ENCODE measurements at places on chromosomes 11 and 22. TPM values are rescaled to one million over a fixed set of nuclear protein-coding genes. Genes with fewer than 3 reads are reported as not detected.
A peak's percentile ranks its signal among the peaks of the same experiment; 100 is the strongest.

Gene RAG2
- not detected for total RNA-seq

Gene QSER1
- 36.1 TPM for total RNA-seq

Gene MFNG
- 3.0 TPM for total RNA-seq

Gene ANO5
- 4.9 TPM for total RNA-seq

Gene TESMIN
- 1.6 TPM for total RNA-seq

Gene BATF2
- total RNA-seq = 20.8 TPM

Gene OR6T1
- not detected for total RNA-seq

Gene BTBD18
- not detected for total RNA-seq

Gene PLAAT2
- not detected for total RNA-seq

Gene OR10A6
- total RNA-seq = not detected

Gene LRFN4
- total RNA-seq = 2.3 TPM

Gene C1QTNF5
- 28.8 TPM for total RNA-seq

Gene APOBEC3H
- total RNA-seq = not detected

Gene POU2AF2
- not detected for total RNA-seq

Gene MUC6
- 101 TPM for total RNA-seq

GRCh38 chr22:40251106-40251505 is 73.4 kb downstream of the TNRC6B start:
- DNase-seq = no peak

DNA sequence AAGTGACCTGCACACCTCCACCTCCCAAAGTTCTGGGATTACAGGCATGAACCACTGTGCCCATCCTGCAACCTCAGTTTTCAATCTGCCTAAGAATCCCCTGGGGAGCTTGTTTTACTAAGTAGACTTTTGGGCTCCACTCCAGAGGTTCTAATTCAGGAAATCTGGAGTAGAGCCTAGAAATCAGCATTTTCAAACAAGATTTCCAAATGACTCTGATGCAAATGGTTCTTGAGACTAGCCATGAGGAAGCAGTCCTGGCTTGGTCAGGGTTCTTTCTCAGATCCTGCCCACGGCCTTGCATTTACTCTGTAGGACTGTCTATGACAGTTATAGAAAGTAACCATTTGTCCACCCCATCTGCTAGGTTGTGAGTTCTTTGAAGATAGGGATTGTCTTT is 1.6 kb upstream of the KCNE3 start:
- no peak for DNase-seq

DNA sequence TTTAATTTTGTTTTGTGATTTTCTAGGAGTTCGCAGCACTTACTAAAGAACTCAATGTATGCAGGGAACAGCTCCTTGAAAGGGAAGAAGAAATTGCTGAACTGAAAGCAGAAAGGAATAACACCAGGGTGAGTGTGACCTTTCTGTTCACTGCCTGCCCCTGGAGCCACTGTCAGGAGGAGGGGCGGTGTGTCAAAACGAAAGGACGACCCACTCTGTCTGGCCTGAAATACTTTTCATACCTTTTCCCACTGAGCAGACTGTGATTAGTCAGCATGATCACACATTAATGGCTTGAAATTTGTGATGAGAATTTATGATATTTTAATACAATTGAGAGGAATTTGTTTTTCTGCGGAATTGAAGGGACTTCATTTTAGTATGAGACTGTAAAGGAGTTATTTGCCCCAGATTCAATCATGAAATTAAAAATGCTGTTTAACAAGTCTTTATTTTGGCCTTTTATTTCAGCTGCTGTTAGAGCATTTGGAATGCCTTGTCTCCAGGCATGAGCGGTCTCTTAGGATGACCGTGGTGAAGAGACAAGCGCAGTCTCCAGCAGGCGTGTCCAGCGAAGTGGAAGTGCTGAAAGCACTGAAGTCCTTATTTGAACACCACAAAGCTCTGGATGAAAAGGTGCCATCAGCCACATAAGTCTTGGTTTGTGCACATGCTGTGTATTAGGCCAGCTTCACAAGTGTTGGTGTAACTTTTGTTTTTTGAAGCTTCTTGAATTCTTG is 54.1 kb downstream of the PPFIA1 start:
- DNase-seq = no peak

DNA sequence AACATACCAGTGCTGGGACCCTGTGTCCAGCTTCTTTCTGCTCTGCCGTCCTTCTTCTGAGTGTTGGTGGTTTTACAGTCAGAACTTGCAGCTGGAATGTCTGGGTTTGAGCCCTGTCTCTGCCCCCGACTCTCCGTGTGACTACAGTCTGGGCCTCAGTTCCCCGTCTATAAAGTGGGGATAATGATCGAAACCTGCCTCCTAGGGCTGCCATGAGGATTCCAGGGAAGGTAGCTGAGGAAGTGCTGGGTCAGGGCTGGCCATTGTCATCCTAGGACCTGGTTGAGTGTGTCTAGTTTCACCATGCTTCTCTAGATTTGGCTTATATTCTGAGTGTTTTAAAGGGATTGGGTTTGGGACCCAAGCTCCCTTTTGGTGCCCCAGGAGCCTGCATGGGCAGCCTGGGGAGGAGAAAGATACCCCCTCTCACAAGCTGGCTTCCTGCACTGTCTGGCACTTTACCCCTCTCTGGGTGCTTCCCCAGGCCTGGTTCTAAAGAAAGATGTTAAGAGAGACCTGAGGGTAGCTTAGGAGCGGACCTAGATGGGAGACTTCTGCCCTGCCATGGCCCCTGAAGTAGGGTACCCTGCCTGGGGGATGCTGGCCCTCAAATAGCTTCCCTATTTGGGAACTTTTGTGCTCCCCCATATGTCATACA is 49.9 kb downstream of the TSPAN18 start:
- DNase-seq = no peak

GRCh38 chr22:50699001-50699755 is 26.6 kb downstream of the SHANK3 start:
- DNase-seq = peak; percentile 5

GRCh38 chr11:26792941-26793340 is 71.1 kb upstream of the SLC5A12 start:
- no peak for DNase-seq

DNA sequence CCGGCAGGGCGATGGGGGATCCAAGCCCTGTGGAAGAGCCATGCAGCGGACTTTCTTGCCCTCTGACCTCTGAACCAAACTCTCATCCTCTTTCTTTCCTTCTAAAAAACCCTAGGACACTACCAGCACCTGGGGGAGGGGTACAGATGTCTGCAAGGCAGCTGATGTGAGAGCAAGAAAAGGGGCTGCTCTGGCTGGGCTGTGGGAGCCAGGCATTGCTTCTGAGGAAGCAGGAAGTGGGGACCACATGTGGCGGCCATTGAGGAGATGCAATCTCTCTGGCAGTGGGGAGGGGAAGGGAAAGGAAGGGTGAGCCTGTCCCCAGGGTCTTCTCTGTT is 36.0 kb downstream of the FAM83F start:
- DNase-seq = no peak

- DNase-seq = peak; percentile 27
Measured at GRCh38 chr11:134275534-134276395, at the start of gene GLB1L3. Gene GLB1L3, plus strand, starts transcription at chr11:134276379. Its CDS starts 362 bp downstream, at chr11:134276741.

DNA sequence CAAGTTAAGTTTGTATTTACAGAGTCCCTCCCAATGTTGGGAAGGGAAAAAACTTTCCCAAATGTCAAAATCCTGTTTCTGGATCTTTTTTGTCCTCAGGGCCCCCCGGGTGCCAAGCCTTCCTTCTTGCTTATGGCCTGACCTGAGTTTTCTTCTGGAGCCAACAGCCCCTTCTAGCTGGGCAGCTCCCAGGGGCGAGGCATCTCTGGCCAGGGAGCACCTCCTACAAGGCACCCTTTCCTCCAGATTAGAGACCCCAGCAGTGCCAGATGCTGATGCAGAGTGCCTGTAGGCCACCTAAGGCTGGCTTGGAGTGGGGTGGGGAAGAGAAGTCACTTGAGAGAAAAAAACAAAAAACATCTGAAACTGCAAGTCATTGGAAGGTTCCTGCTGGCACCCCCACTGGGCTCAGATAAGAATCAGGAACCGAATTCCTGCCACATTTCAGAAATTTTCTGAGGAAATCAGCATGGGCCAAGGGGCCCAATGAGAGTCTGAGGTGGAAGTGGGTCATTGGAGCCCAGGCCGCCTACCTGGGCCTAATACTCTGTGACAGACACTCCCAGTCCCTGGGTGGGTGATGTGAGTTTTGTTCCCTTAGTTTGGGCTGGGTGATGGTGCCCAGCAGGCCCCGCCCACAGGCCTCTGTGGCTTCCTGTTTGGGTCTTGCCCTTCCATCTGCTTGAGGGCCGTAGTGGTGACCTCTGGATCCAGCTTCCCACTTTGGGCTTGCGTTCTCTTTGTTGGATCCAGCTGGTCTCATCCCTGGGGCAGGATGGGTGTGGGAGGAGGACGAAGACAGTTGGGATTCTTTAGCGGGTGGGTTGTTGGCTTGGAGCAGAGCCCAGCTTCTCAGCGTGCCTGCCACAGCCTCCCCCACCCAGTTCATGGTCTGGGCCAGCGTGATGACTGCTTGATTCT is 40.6 kb downstream of the PARVA start:
- DNase-seq = no peak

GRCh38 chr11:42036201-42036600 is 576.7 kb upstream of the LRRC4C start:
- DNase-seq = no peak

- no peak for DNase-seq
Measured at GRCh38 chr22:19213442-19214077, 35.0 kb upstream of the SLC25A1 start.

GRCh38 chr11:121453589-121454299 is 977 bp upstream of the SORL1-AS1 start:
- DNase-seq = no peak

GRCh38 chr22:21622919-21623647 is 6.7 kb downstream of the YDJC start:
- no peak for DNase-seq

DNA sequence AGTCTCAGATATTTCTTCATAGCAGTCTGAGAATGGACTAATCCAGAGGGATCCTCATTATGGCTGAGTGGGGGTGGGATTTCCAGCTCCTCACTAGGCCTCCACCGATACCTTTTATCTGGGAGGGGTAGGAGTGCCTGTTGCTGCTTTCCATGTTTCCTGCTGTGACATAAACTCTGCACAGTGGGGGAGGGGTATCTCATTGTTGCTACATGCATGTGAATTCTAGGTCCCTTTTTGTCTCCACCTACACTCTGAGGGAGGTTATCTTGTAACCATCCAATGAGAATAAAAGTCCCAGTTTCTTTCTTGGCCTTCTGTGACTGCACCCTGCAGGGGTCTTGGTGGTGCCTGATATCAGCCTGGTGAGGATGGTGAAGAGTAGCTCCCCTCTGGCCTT is 60.5 kb downstream of the ADAMTS15 start:
- no peak for DNase-seq

- no peak for DNase-seq
Measured at GRCh38 chr11:95358511-95359340, 127.7 kb upstream of the SESN3 start.

DNA sequence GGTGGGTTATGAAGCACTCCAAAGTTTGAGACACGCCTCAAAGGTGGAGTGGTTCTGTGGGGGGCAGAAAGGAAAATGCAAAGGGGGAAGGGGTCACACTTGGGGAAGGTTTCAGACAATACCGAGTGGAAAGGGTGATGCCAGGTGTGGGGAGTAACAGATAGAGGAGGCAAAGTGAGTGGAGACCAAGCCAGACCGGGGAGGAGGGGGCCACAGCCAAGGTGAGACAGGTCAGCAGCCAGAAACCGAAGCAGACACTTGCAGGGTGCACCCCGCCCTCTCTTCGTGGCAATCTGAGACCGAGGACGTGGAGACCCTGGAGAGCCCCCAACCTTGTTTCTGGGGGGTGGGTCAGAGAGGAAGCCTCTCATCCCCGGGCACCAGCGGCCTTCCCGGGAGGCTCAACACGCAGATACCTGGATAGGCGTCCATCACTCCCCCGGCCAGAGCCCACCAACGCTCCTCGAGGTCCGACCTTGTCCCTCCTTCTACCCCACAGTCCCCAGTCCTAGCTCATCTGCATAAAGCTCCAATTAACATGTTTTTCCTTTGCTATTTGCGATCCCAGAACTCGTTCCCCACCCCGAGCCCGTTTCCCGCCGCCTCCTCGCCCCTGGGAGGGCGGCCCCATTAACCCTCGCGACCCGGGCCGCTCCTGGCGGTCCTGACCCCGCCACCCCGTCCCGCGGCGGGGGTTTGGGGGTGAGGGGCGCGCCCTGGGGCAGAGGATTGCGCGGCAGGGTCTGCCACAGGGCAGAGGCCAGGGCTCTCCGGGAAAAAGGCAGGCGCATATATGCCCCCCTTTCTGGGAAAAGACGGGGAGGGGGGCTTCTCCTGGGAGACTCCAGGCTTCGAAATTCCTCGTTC is 21.8 kb downstream of the RTN4RL2 start:
- DNase-seq = no peak

DNA sequence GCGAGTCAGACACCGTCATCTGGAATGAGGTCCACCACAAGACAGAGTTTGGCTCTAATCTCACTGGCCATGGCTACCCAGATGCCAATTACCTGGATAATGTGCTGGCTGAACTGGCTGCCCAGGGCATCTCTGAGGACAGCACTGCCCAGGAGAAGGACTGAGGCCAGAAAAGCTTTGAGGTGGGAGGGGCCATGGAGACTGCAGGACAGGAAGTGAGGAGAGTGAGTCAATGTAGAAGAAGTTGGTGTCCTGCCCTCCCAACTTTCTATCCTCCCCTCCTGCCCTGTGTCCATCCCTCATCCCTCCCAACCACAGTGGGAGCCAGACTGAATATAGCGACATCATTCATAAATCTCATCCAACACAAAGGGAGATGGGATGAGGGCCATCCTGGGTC is 8.0 kb downstream of the MPEG1 start:
- no peak for DNase-seq

- DNase-seq = peak; percentile 51
Measured at GRCh38 chr11:117885777-117886176, 9.3 kb upstream of the FXYD6 start.

- no peak for DNase-seq
Measured at GRCh38 chr22:22714600-22715335, 70.4 kb downstream of the GGTLC2 start.

DNA sequence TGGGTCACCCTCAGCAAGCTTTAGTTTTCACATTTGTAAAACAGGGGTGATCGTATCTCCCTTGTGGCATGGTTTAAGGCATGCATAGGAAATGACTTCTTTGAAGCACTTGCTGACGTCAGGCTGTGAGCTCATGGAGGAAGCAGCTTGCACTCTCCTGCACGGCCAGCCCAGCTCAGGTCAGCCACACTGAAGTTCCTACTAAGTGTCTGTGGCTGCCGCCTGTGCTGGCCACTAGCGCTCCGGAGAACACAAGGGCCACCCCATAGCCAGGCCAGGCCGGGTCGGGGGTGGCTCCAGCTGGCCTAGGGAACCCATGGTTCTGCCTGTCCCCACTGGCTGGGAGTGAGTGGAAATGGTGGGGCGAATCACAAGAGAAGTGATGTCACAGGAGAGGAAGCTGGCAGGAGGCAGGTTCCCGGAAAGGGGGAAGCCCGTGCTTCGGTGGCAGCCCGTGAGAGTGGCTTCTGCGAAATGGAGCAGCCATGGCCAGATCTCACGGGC is 28.2 kb downstream of the KCTD17 start:
- DNase-seq = no peak

Measured in body of pancreas (tissue), 4 donors.